ENCODE measurements at places on chromosomes 12 and 14.
A peak's percentile ranks its signal among the peaks of the same experiment; 100 is the strongest.

GRCh38 chr12:22577667-22578066 is 33.3 kb upstream of the C2CD5 start:
- no peak for DNase-seq
- no peak overlapping the region for H3K4me3 ChIP-seq
- H3K4me1 ChIP-seq: no peaks in the 10 kb centered on the region
- H3K27me3 ChIP-seq: no peaks in the 10 kb centered on the region
- H3K27ac ChIP-seq: no peak overlapping the region

- no peak overlapping the region for H3K4me3 ChIP-seq
- no peak overlapping the region for H3K27ac ChIP-seq
- DNase-seq: peak; percentile 55
- no peaks in the 10 kb centered on the region for H3K4me1 ChIP-seq
- H3K27me3 ChIP-seq: peaks cover 67% of the 10 kb centered on the region
Observed at GRCh38 chr14:104425171-104425681, 154.3 kb upstream of the C14orf180 start.

GRCh38 chr12:8499616-8500015 is 13.7 kb upstream of the CLEC4D start:
- H3K4me1 ChIP-seq: no peaks in the 10 kb centered on the region
- no peaks in the 10 kb centered on the region for H3K27me3 ChIP-seq
- no peak overlapping the region for H3K4me3 ChIP-seq
- no peaks in the 10 kb centered on the region for H3K36me3 ChIP-seq

DNA sequence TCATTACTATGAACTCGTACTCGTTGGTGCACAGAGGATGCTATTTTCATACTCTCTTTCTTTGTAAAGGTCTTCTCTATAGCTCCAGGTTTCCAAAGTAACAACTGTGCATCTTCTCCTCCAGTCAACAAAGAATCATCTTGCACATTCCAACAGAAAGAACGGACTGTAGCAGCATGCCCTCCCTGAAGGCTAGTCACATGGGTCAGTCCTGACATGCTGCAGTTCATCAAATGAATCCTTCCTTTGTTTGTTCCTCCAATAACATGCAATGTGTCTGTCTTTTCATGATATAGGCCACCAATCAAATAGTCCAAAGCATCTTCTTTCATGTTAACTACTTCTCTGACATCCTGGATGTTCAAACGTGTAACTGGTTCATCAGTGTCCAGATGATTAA is 42.9 kb downstream of the WDR89 start:
- no peak overlapping the region for H3K4me3 ChIP-seq
- H3K36me3 ChIP-seq: peaks cover 52% of the 10 kb centered on the region
- H3K27me3 ChIP-seq: no peaks in the 10 kb centered on the region
- H3K4me1 ChIP-seq: no peaks in the 10 kb centered on the region

- no peaks in the 10 kb centered on the region for H3K27me3 ChIP-seq
- no peaks in the 10 kb centered on the region for H3K4me1 ChIP-seq
- no peak overlapping the region for H3K4me3 ChIP-seq
- no peaks in the 10 kb centered on the region for H3K36me3 ChIP-seq
- DNase-seq: no peak
Observed at GRCh38 chr14:39857376-39858055, 425.3 kb upstream of the FBXO33 start.

- H3K27me3 ChIP-seq: peaks cover 12% of the 10 kb centered on the region
- H3K4me3 ChIP-seq: peak within 1 kb of the TSS; percentile 32
- no peaks in the 10 kb centered on the region for H3K36me3 ChIP-seq
Observed at GRCh38 chr14:59576332-59577294, at the start of gene CCDC175. TSS of gene CCDC175 (minus strand) at chr14:59576812. CDS start at chr14:59576775, 37 bp downstream.

- H3K27me3 ChIP-seq: no peaks in the 10 kb centered on the region
- H3K4me3 ChIP-seq: no peak overlapping the region
- no peak overlapping the region for H3K27ac ChIP-seq
- H3K4me1 ChIP-seq: no peaks in the 10 kb centered on the region
- no peak for DNase-seq
Observed at GRCh38 chr12:9940375-9940774, 8.2 kb upstream of the CLEC2A start.

DNA sequence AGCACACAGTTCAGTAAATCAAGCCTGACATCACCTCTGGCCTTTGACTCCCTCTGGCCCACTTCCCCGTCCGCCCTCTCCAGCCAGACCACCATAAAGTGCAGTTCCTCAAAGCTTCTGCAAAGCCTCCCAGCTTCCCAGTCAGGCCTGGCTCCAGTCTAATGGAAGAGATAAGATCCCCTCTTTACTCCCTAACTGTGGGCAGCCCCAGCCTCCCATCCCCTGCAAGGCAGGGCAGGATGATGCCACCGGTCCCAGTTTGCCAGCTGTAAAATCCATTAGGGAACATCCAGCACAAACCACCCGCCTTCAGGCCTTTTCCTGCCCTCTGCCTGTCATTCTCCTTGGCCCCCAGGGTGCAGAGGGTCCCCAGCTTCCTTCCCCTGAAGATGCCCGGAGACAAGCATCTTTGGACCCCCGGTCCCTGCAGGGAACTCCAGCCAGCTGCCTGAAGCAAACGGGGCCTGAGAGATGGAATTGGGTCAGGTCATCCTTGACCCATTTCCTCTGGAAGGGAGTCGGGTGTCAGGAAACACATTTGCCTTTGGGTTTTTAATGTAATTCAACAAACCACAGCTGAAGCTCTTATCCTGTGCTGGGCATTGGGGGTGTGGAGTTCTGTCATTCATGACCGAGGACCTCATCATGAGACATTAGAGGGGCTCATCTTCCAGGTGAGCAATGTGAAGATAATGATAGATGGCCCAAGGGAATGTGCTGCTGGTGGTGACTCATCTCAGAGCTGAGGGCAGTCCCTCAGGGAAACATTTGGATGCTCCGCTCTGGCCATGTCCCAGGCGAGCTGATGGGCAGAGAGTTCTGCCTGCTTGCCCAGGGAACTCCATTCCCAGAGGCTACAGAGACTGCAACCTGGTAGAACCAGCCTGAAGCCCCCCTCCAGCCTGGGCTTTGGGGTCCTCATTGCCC is 93.8 kb upstream of the CLMN start:
- no peak overlapping the region for H3K27ac ChIP-seq
- H3K4me1 ChIP-seq: no peaks in the 10 kb centered on the region
- no peaks in the 10 kb centered on the region for H3K27me3 ChIP-seq
- DNase-seq: no peak

DNA sequence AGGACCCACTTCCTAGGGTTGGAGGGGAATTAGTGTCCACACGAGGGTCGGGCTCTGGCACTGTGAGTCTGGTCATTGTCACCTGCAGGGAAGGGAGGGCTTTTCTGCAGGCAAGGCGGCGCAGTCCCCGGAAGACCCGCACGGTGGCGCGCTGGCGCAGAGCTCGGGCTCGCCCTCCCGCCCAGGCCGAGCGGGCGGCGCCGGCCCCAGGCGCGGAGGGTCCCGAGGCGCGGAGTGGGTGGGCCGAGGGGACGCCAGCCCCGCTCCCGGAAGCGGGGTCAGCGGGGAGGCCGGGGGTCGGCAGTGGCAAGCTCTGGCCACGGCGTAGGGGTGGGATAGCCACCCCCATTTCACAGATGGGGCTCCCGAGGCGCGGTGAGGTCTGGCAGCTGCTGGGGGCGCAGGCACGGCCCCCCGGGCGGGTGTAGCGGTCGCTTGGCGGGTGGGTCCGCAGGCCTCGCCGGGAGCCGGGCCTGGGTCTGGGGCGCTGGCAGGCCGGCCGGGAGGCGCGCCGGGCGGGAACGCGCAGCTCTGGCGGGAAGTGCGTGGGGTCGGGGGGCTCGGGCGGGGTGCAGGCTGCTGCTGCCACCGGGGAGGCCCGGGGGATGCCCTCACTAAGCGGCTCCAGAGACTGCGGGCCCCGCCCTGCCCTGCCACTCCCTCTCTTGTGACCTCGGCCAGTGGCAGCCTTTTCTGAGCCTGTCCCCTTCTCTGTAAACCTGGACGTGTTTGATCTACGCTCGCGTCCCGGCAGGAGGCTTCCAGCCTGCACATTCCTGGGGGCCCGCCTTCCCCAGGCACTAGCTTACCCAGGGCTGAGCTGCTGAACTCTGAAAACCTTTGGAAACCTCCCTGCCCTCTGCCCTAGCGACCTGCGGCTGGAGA is 46.1 kb downstream of the CYP46A1 start:
- no peak overlapping the region for H3K27ac ChIP-seq
- H3K4me3 ChIP-seq: peak overlapping the region; percentile 26
- no peaks in the 10 kb centered on the region for H3K36me3 ChIP-seq
- H3K27me3 ChIP-seq: no peaks in the 10 kb centered on the region
- DNase-seq: peak; percentile 61

Measured in RWPE2 (cell line).